ENCODE measurements at places on chromosomes 5 and 9. TPM values are rescaled to one million over a fixed set of nuclear protein-coding genes. Genes with fewer than 3 reads are reported as not detected.

RAD17 gene
- 30.6 TPM for total RNA-seq

MAP1B gene
- total RNA-seq, result 60.3 TPM

DNA sequence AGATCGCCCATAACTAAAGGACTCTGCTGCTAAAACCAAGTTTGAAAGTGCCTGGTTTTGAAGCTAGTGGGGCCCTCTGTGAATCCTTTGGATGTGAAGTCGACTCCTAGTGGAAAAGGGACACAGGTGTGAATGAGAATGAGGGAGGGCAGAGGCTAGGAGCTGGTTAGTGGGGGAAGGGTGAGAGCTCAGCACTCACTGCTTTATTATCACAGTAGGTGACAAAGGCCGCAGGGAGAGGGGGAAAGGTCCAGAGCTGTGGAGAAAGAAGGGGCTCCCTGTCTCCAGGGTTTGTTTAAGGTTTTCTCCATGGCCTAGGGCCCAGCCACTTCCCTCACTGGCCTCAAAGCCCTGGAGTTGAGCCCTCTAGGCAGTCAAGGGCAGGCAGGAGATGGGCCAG lies 3.5 kb downstream of the HDHD3 start:
- DNase-seq, result no peak

DNA sequence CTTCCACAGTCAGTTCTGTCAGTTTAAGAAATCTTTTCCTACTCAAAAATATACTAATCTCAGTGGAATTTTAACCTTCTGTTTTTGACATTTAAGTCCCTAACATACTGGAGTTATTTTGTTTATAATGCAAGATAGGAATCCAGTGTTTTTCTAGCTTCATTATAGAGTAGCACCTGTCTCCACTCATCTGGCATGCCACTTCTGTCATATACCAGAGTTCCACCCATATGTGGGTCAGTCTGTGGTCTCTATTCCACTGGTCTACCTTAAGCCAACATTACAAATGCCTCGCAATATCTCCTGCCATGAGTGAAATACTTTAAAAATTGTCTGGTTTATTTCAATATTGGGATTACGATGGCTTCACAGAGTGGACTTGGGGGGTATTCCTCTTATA lies 42.9 kb downstream of the RNF145 start:
- peak; percentile 32 for DNase-seq

GRCh38 chr5:117829646-117830045 lies 1158.7 kb downstream of the DTWD2 start:
- no peak for DNase-seq

Data from myocyte (in vitro differentiated cells).